Progenitor cell of endocrine pancreas (in vitro differentiated cells): ENCODE measurements at places on chromosomes 4 and X. TPM values are rescaled to one million over a fixed set of nuclear protein-coding genes. Genes with fewer than 3 reads are reported as not detected.
A peak's percentile ranks its signal among the peaks of the same experiment; 100 is the strongest.

The SRP72 gene
- 119 and 120 TPM in 2 replicates for total RNA-seq

DNA sequence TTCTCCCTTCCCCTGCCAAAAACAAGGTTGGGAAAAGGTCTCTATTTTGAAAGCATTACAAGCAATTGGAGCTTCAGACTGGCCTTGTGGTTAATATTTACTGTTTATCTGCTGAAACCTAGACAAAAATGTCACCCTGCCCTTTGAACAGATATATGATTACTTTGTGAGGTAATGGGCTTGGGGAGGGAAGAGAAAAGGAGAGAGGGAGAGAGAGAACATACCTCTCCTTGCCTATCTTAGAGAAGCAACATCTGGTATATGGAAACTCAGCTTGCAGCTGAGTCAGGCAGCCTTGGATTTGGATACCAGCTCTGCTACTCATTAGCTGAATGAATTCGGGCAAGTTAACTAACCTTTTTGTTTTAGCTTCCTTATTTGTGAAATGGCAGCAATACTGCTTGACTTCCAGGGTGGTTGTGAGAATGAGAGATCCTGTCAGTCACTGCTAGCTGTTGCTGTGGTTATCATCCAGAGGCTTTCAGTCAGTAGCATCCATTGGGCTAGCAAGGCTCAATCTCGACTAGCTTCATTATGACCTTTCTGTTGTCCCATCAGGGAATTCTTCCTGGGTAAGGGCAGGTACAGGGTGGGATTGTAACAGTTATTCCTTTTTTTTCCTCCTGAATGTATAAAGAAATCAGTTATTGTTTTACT lies 41.1 kb downstream of the ZFX start:
- no peak for DNase-seq
- no peaks in the 10 kb centered on the region for H3K27me3 ChIP-seq
- peak overlapping the region; percentile 83 for H3K27ac ChIP-seq
- H3K4me1 ChIP-seq = peaks cover 32% of the 10 kb centered on the region
- H3K36me3 ChIP-seq = peaks cover 71% of the 10 kb centered on the region
- H3K4me3 ChIP-seq = peak overlapping the region; percentile 51

DNA sequence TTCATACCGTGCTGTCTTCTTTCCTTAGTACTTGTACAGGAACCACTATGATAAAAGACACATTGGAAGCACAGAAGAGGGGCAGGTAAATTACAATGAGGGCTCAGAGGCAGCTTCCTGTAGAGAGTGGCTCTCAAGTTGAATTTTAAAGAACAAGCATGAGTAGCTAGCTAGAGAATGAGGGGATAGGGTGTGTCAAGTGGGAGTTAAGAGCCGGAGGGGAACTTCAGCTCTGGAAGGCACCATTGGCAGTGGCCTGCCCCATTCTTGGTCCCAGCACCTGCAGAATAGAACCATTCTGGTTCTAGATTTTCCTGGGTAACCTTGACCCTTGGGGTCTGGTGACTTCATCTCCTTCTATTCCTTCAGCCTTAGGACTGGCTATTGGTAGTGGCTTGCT lies 34.0 kb upstream of the JADE1 start:
- H3K27ac ChIP-seq = no peak overlapping the region
- H3K4me3 ChIP-seq = no peak overlapping the region
- DNase-seq = no peak

DNA sequence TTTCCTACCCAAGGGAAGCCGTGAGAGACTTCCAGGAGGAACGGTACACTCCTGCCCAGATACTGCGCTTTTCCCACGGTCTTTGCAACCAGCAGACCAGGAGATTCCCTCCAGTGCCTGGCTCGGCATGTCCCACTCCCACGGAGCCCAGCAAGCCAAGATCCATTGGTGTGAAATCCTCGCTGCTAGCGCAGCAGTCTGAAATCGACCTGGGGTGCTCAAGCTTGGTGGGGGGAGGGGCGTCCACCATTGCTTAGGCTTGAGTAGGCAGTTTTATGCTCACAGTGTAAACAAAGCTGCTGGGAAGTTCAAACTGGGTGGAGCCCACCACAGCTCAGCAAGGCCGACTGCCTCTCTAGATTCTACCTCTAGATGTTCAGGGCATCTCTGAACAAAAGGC lies 284.8 kb upstream of the FGF13 start:
- H3K27ac ChIP-seq = no peak overlapping the region
- H3K4me1 ChIP-seq = peaks cover 5% of the 10 kb centered on the region
- no peaks in the 10 kb centered on the region for H3K27me3 ChIP-seq
- DNase-seq = no peak
- no peak overlapping the region for H3K4me3 ChIP-seq

DNA sequence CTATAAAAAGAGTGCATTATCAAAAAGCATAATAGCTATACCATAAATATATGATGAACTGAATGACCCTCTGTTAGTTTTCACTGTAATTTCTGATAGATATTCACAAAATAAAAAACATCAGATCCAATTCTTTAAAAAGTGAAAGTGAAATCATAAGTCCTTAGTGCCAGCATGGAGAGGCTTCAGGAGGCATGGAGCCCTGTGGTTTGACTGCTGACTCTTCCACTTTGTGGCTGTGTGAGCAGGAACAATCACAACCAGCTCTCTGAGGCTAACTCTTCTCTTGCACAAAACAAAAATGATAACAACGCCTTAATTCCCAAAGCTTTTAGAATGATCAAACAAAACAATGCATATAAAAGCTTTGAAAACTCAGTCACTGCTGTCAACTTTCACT lies 1143.9 kb downstream of the PDHA2 start:
- no peaks in the 10 kb centered on the region for H3K4me1 ChIP-seq
- H3K27ac ChIP-seq = no peak overlapping the region
- H3K4me3 ChIP-seq = no peak overlapping the region
- no peaks in the 10 kb centered on the region for H3K27me3 ChIP-seq
